ENCODE measurements at places on chromosomes 12 and 14.

DNA sequence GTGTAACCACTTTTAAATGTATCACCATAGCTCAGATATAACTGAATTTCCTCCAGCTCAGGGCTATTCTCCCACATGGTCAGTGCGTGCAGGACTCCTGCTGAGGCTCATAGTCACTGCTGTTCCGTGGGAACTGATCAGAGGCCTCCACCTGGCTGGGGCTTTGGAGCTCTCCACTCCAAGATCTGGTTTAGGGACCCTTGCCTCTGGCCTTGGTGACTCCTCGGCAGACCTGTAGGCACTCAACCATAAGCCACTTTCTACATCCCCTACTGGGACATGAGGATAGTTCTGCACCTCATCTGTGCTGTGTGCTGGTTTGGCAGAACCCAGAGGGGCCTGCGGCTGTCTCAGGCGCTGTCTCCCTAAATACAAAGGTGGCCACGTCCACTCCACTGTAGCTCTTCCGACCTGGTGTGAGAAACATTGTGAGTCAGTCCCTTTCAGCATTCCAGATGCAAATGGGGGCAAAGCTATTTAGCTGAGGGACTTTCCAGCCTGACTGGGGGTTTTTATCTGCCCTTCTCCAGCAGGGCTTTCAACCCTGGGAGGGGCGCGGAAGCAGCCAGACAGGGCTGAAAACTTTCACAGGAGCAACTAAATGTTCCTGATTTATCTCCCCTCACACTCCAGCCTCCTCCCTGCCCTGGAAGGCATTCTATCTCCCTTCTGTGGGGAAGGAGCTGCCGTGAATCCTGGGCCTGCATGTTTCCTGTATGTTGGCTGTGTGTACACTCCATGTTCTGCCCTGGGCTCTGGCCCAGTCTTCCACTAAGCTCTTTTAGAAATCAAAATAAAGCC, 218.3 kb upstream of the DAAM1 start:
- DNase-seq, result no peak

- peak; percentile 58 for DNase-seq
These were observed 26.1 kb upstream of the UBC start for GRCh38 chr12:124940393-124941169.

- no peak for DNase-seq
These were observed 379.8 kb downstream of the DPF3 start for GRCh38 chr14:72513965-72514659.

- DNase-seq, result no peak
These were observed 43.3 kb upstream of the PTPRO start for GRCh38 chr12:15278816-15279658.

- no peak for DNase-seq
These were observed 2.0 kb upstream of the EMP1 start for GRCh38 chr12:13194401-13195110.

DNA sequence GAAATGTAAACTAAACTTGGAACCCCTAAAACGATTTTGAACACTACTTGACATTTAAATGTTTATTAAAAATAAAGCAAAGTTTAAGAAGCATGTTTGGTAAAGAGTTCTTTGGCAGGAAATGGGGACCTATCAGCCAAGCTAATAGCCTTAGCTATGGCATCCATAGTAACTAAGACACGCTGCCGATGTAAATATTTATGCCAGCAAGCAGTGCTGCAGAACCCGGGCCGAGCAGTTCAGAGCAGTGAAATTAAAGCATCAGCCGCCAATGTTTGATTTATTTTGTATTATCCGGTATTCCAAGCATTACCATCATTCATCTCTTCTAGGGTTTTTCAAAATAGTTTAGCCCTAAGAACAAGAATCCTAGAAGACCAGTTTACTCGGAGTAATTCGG, 61.6 kb downstream of the PPP2R5C start:
- DNase-seq, result no peak

DNA sequence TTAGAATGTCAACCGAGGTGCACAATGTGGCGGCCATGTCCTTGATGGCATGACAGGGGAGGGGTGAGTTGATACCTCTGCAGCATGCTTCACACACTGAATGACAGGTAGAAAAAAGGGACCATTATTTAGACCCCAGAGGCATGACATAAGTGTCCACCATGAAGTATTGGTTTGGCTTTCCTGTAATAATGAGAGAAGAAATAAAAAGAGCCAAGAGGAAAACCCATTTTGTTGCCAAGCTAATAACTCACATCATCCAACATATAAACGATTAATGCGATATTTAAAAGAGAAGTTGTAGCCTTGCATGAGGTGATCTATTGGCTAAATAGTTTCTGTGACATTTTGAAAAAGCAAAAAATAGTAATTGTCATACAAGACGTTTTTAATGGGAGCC, 343.4 kb downstream of the LRIG3 start:
- no peak for DNase-seq
